ENCODE measurements at places on chromosomes 3 and 15.

DNA sequence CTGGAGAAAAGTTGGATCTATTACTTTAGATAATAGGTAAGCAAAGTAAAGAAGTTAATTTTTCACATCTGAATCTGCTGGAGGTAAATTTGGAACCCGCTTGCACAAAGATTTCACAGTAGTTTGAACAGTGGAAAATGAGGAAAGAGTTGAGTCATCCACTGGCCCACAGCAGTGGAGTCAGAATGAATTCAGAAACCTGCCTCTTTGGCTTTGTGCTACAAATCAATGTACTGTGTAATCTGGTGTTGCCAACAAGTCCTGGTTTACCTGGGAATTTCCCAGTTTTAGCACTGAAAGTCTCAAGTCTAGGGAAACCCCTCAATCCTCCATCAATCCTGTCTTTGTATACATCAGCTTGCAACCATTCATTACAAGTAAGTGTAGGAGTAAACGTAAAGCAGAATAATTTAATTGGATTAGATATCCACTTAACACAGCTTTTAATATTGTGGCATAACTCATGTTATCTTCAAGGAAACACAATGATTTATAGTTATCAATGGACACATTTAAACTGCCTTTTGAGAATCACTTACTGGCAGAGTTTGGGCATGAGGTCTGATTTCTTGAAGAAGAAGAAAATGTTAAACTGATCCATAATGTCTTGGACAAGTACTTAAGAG, 100.6 kb downstream of the DCLK3 start:
- no peak for DNase-seq

DNA sequence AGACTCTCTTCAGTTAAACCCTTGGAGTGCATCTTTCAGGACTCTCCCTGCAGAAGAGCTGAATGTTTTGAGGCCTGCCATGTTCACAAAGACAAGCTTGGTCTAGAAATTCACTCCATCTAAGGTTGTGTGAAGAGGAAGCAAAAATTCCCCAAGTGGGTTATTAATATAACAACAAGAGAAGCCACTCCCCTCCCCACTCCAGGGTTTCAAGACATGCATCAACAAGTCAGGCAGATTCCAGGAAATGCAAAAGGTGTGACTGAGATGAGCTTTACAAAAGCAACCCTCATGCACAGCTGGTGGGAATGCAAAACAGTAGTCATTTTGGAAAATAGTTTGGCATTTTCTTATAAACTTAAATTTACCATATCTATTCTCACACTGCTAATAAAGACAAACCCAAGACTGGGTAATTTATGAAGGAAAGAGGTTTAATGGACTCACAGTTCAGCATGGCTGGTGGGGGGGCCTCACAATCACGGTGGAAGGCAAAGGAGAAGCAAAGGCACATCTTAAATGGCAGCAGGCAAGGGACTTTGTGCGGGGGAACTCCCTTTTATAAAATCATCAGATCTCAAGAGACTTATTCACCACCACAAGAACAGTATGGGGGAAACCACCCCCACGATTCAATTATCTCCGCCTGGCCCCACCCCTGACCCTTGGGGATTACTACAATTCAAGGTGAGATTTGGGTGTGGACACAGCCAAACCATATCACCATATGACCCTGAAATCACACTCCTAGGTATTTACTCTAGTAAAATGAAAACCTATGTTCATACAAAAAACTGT, 31.3 kb downstream of the TARS3 start:
- DNase-seq: no peak

- DNase-seq: peak; percentile 42
Observed at GRCh38 chr15:52527911-52528563, 643 bp downstream of the MYO5A start.

DNA sequence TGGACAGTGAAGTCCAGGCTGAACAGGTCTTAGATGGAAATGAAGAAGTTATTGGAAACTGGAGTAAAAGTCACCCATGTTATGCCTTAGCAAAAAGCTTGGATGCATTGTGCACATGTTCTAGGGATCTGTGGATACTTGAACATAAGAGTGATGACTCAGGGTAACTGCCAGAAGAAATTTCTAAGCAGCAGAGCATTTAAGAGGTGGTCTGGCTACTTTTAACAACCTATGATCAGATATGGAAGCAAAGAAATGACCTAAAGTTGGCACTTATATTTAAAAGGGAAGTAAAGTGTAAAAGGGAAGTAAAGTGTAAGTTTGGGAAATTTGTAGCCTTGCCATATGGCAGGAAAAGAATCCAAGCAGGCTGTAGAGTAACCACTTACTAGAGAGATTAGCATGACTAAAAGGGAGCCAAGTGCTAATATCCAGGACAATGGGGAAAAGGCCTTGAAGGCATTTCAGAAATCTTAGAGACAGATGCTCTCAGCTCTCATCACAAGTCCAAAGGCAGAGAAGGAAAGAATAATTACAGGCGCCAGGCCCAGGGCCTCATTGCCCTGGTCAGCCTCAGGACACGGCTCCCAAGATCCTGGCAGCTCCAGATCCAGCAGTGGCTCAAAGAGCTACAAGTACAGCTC, 73.9 kb upstream of the KCNH8 start:
- DNase-seq: peak; percentile 3

DNA sequence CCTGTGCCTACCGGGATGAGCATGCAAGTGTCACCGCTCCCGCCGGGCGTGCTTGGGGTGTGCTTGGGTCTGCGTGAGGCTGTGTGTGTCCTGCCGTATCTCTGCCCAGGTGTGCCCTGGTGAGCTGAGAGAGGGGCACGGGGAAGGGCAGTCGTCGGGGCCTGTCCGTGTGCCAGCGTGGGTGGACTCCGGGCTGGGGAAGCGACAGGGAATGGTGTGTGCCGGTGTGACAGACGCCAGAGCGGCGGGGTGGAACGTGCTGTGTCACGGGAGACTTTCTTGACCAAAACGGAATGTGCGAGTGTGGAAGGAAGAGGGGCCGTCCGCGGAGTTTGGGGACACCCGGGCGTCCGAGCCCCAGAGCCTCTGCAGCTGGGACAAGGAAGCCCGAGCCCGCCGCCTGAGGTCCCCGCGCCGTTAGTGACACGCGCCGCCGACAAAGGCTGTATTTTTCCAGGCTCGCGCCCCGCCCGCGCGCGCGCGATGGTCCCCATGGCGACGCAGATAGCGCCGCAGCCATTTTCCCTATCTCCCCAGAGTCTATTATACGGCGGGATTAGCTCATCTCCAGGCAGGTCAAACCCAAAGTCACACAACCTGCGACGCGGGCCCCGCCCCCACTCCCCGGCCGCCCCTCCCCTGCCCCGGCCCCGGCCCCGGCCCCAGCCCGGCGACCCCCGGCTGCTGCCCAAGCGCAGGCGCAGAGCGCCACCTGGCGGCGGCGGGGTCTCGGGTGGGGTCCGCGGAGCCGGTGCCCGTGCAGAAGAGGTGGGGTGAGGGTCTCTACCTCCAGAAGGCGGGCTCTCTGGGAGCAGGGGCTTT, 4.5 kb upstream of the GATA2 start:
- peak; percentile 93 for DNase-seq

- DNase-seq: no peak
Observed at GRCh38 chr15:78402061-78402610, 35.9 kb upstream of the IREB2 start.

DNA sequence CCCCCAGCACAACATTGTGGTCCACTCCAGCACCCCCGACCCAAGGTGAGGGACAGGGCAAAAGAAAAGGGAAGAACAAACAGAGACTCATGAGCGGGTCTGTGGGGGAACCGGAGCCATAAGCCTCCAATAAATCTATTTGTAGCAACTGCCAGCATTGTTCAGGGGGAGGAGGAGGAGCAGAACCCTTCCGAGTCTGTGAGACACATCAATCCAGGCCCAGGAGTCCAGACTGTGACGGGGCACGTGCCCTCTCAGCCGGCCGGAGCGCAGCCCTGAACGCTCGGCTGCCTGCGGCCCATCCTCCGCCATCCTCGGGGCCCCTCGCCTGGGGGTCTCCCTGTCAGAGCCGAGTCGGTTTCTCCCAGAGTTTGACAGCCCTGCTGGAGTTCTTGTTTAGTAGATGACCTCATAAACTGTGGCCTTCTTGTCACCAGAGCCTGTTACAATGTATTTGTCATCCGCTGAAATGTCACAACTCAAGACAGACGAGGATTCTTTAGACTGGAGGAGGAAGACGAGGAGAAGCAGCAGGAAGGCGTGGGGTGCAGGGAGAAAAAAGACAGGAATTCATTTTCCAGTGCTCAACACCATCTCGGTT, 47.9 kb downstream of the TLE3 start:
- no peak for DNase-seq

- DNase-seq: no peak
Observed at GRCh38 chr3:160567774-160568173, 2.4 kb upstream of the KPNA4 start.

DNA sequence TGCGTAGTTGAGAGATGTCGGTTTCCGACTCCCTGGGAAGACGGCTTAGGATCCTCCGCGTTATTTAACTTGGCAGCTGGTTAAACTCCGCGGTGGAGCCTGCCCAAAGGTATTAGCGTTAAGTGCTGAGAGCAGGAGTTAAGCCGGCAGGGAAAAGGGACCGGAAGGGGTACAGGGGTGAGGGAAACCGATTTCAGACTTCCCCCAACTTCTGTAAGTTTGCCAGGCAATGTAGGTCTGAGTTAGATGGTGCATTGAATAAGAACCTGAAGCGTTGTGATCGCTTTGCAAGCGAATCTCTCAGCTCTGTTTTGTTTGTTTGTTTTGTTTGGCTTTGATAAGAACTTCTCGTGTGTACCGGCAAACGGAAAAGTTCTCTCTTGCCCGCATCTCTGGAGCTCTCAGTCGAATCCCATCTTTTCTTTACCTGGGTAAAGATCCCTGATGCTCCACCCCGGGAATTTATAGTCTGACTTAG, 6.0 kb upstream of the FEZF2 start:
- no peak for DNase-seq

DNA sequence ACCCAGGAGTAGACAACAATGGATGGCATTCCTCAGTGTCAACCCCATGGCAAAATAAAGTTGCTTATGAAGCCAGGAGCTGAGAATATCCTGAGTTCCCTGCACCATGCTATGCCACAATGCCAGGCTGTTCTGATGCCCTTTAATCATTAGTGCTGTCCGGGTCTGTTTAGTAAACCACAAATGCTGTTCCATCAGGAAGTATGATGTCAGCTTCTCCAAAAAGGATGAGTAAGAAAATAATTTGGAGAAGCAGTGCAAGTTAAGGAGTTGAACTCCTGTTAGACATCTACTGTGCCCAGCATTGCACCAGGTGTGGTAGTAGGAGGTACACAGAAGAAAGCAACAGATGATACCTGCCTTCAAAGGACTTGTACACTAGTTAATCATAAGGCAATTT, 67.9 kb upstream of the GUCA1C start:
- DNase-seq: no peak

- DNase-seq: no peak
Observed at GRCh38 chr15:78925956-78926743, 18.7 kb downstream of the CTSH start.

DNA sequence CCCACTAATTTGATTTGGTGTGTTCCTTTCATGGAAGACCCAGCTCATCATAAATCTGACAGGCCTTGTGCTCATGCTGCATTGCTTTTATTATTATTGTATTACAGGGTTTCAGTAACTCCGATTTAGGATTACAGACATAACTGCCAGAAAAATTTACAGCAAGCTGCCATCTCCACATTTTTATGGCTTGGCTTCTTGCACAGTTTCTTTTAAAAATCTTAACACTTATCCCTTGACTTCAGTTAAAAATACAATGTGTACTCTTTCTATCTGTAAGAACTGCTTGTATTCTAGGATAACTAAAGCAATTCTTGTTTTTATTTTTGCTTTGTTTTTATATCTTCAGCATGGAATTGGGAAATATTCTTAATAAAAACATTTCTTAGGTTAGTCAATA, 612.2 kb downstream of the DIPK2A start:
- no peak for DNase-seq

DNA sequence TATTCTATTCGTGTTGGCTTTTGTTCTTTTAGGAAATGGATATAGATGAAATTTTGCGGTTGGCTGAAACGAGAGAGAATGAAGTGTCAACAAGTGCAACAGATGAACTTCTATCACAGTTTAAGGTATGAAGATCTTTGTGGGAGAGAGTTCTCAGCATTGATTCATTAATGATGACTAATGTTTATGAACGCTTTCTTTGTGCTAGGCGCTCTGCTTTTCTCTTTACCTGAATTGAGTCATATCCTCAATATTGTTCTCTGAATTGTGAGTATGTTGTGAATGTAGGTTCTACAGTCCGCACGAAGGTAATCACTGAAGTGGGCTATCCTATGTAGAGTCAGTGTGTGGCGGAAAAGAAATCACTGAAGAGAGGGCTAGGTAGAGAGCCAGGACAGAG, 81.2 kb downstream of the CHD2 start:
- no peak for DNase-seq

- no peak for DNase-seq
Observed at GRCh38 chr15:81751256-81751655, 294.6 kb downstream of the MEX3B start.

DNA sequence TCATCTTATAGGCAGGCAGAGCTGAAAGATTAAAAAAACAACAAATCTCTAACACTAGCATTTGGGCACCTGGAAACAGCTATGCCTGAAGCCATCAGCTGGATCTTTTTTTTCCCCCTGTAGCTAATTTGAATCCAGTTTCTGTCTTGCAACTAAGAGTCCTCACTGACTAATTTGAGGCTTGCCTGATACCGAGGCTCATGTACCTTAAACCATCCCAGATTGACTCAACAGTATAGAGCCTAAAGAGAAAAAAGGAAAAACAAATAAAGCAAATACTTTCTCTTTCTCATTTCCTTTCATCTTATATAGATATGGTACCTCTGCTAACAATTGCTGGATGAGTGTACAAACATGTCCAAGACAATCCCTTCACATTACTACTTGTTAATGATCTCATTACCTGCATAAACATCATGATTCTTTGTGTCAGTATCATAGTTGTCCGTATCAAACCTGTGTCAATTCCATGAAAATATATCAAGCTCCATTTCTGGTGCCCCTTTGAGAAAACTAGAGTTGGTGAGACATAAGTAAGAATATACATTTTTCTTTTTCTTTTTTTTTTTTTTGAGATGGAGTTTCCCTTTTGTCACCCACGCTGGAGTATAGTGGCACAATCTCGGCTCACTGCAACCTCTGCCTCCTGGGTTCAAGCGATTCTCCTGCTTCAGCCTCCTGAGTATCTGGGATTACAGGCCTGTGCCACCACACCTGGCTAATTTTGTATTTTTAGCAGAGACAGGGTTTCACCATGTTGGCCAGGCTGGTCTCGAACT, 43.1 kb downstream of the BHLHE40 start:
- no peak for DNase-seq

DNA sequence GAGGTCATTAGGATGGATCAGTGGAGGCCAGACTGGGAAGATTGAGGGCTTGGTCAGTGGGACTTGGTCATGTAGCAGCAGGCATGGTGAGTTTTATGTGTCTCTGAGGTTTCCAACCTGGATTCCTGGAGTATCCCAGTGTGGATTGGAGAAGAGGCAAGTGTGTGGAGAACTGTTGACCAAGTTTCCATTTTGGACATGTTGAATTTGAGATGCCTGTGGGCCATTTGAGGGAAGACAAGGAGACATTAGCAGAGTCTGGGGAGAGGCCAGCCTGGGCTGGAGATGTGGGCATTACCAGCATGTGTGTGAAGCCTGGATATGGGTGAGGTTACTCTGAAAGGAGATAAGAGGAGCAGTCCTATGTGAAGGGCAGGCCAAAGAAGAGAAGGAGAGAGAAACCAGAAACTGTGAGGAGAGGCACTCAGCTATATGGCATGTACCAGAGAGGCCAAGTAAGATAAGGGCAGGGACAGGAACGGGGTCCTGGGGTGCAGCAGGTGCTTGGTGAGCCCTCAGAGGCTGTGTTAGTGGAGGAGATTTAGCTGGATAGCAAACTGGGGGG, 4.3 kb downstream of the SLC25A38 start:
- DNase-seq: peak; percentile 95

GRCh38 chr15:64289550-64289949, 66.4 kb downstream of the CSNK1G1 start:
- no peak for DNase-seq

GRCh38 chr3:139527265-139527664, 12.3 kb downstream of the RBP1 start:
- DNase-seq: no peak
